Astrocyte of the spinal cord (primary cell): ENCODE measurements at places on chromosomes 11 and 22.
A peak's percentile ranks its signal among the peaks of the same experiment; 100 is the strongest.

DNA sequence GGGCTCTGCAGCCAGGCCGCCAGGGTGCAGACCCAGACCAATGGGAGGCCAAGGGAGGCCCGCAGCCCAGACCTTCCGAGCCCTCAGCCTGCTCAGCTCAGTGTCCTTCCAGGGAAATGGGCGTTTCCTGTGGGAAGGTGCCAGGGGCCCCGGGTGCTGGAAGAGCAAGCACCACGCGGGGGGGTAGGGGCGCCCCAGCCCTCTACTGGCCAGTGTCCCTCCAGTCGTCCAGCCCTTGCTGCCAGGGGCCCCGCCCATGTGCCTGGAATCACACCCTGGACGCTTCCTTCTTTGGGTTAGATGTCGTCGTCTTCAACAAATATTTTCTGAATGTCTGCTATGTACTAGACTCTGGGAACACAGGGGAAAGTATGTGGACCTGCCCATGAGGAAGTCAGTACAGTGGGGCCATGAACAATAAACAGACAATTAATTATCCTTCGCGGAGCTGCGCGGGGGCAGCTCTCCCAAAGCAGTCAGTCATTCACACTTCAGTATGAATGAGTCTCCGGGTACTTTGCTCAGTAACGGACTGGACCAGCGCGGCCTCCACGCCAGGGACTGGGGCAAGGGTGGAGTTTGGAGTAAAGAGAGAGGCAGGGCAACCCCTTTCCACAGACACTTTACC lies 60.2 kb downstream of the CDKN1C start:
- peak; percentile 69 for DNase-seq

DNA sequence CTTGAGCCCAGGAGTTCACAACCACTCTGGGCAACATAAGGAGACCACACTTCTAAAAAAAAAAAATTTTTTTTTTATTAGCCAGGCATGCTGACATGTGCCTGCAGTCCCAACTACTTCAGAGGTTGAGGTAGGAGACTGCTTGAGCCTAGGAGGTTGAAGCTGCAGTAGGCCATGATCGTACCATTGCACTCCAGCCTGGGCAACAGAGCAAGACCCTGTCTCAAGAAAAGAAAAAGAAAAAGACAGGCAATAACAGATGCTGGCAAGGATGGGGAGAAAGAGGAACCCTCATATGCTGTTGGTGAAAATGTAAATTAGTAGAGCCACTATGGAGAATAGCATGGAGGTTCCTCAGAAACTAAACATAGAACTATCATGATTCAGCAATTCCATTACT lies 64.8 kb downstream of the PAK1 start:
- no peak for DNase-seq

GRCh38 chr11:131470216-131470925 lies 100.0 kb downstream of the NTM start:
- no peak for DNase-seq

GRCh38 chr11:74675761-74676160 lies 55.5 kb downstream of the CHRDL2 start:
- no peak for DNase-seq

- DNase-seq, result peak; percentile 76
These were observed 84.7 kb downstream of the TTC28 start for GRCh38 chr22:28594797-28595462.

DNA sequence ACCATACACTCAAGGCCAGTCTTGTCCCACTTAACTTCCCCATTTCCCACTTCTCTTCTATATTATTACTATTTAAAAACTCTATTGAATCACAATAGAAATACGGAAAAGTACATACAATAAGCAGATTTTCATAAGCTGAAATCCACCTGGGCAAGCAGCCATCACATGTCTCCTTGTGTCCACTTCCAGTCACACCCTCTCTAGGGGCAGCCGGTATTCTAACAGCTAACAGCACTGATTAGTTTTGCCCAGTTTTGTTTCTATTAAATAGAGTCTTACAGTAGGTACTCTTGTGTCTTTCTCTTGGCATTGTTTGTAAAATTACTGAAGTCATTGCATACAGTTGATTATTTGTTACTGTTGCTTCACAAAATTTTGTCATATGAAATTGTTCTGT lies 37.8 kb downstream of the PPP6R3 start:
- DNase-seq, result no peak

GRCh38 chr11:116348226-116348625 lies 424.6 kb downstream of the BUD13 start:
- no peak for DNase-seq

- peak; percentile 70 for DNase-seq
These were observed 17.5 kb downstream of the ATG16L2 start for GRCh38 chr11:72831521-72832300.

GRCh38 chr11:76820184-76820566 lies 37.0 kb downstream of the TSKU start:
- no peak for DNase-seq

DNA sequence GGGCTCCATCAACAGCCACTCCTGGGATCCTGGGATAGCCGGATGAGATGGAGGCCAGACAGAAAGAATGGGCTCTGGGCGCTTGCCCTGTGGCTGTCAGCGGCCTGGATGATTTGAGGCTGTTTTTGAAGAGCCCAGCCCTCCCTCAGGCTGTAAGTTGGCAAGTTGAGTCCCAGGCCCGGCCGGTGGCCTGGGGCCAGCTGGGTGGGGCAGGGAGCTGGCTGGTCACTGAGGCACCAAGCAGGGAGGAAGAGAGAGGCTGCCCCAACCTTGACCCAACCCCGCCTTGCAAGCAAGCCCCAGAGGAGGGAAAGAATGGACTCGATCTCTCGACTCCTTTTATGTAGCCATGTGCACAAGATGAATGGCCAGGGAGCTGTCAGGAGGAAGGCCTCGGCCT lies 34.9 kb downstream of the RIBC2 start:
- DNase-seq, result no peak

- no peak for DNase-seq
These were observed 362.5 kb downstream of the RAB38 start for GRCh38 chr11:87812571-87813365.

DNA sequence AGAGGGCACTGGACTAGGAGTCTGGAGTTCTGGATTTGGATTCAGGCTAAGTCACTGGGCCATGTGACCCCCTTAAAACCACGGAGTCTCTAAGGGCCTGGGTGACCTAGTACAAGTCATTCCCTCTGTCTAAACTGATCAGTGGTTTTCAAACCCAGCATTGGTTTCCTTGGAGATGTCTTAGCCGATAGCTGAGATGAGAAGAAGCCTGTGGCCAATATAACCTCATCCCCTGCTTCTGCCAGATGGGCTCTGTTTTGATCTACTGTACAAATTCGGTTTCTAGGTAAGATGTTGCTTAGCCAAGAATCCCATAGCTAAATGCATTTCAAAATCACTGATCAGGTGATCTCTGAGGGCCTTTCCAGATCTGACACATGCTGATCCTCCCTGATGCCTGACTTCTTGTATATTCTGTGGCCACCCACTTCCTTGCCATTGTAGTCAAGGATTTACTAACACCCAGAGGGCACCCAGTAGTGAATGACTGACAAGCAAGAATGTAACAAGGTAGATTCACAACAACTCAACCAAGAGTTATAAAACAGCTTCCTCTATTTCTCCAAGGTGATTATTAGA lies 53.1 kb downstream of the GALNT18 start:
- no peak for DNase-seq

DNA sequence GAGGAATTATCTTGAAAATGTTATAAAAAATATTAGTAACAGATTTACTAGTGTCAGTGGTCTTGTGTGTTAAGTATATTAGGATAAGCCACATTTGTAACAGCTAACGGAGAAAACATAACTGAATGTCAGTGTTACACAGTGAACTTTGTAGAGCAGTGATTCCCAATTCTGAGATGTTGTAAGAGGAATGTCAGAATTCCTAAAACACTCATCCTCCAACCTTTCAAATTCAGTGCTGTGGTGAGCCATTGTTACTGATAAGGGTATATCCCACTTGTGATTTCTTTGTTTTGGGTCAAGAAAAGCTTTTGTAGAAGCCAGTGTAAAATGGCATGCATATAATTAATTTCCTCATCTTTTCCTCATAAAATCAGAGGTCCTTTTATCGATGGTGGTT lies 61.9 kb downstream of the ARHGEF12 start:
- no peak for DNase-seq

DNA sequence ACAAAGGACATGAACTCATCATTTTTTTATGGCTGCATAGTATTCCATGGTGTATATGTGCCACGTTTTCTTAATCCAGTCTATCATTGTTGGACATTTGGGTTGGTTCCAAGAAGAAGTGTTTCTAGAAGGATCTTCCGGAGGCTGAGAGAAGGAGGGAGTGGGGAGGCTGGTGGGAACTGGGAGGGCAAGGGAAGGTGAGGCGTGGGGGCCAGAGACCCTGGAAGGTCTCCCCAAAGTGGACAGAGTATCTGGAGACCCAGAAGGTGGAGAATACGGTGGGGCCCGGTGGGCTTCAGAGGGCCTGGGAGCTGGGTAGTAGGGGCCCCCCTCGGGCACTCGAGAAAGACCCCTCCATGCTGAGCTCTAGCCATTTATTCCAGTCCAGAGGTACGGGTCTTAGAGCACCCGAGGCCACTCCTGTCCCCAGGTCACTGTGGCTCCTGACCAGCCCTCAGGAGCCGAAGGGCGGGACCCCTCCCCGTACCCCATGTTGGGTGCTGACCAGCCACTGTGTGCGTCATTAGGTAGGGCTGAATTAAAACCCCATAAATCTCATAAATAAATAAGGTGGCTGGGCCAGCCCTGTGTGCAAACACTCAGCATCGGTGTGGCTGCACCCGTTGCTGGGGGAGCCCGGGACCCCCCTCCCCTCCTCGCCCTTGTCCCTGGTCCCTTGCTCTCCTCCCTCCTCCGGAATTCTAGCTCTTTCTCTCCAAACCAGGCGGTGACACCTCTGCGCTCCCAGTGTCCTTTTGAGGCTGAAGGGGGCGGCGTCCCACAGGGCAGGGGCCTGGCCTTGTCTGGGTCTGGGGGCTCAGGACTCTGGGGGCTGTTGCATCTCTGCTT lies 38.8 kb upstream of the MUC5AC start:
- no peak for DNase-seq

DNA sequence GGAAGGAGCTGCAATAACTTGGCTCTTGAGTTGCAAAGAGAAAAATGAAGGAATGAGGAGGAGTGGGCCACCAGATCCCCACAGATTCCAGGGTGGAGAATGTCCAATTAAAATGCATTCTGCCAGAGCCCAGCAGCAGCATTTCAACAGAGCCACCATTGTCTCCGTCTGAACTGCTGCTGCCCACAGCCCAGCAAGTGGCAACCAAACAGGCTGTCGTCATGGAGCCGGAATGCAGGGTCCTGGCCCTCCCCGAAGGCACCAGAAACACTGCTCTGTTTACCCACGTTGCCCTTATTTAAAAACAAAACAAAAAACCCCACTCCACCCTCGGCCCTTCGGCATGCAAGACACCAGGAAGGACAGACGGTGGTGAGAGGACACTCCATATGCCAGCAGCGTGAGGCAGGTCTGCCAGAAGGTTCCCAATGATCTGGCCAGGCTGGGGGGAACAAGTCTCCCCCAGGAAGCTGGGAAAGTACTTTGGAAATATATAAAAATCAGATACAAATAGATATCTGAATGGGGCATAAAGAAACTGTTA lies 32.5 kb downstream of the PLEKHA7 start:
- peak; percentile 93 for DNase-seq
